HS-5 (cell line): ENCODE measurements at places on chromosomes 12 and 14.

DNA sequence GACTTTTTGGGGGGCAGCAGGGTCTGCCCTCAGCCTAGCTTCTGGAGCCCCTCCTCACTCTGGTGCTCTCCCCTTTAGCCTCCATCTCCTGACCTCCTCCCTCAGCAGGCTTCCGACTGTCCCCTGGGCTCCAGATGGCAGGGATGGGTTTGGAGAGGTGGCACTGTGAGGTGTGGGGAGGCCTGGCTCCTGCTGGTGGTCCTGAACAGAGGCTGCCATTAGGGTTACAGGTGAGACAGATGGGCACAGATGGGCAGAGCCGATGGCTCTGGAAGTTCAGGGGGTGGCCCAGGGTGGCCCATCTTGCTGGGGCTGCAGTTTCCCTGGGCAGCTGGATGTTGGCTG, 68.5 kb upstream of the BEGAIN start:
- DNase-seq, result no peak

- peak; percentile 36 for DNase-seq
These were observed 89.2 kb downstream of the CFAP54 start for GRCh38 chr12:96578526-96579125.

GRCh38 chr14:81416194-81416952, 16.2 kb upstream of the STON2 start:
- DNase-seq, result no peak

DNA sequence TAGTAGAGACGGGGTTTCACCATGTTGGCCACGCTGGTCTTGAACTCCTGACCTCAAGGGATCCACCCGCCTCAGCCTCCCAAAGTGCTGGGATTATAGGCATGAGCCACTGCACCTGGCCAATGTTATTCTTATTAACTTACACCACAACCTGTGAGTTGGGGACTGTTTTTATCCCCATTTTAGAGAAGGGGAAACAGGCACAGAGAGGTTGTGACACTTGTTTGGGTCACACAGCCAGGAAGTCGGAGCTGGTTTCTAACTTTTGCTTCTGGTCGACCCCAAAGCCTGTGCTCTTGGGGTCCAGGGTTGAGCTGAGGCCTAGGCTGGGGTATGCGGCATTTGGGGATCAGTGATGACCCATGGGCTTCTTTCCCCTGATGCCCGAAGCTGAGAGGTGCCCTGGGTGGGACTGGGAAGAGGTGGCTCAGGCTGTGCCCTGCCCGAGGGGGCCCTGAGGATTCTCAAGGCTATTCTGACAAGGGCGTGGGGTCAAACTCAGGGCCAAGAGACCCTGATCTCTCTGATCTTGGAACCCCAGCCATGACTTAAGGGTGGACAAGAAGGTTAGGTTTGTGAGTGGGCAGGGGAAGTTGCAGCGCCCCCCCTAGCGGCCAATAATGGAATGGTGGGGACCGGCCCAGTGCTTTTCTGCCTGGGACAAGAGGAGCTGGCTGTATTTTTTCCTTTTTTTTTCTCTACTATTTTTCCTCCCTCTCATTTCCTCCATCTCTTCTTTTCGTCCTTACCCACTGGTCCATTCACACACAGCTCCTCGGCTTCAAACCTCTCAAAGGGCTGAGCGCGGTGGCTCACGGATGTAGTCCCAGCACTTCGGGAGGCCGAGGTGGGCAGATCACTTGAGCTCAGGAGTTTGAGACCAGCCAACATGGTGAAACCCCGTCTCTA, 3.0 kb downstream of the SDSL start:
- DNase-seq, result no peak

- DNase-seq, result no peak
These were observed 5.6 kb downstream of the TRIM9 start for GRCh38 chr14:51089278-51089677.

GRCh38 chr14:105192866-105193731, 12.0 kb upstream of the NUDT14 start:
- no peak for DNase-seq

DNA sequence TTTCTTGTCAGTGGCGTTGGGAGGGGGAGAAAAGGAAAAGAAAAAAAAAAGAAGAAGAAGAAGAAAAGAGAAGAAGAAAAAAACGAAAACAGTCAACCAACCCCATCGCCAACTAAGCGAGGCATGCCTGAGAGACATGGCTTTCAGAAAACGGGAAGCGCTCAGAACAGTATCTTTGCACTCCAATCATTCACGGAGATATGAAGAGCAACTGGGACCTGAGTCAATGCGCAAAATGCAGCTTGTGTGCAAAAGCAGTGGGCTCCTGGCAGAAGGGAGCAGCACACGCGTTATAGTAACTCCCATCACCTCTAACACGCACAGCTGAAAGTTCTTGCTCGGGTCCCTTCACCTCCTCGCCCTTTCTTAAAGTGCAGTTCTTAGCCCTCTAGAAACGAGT, 1.9 kb downstream of the ASCL1 start:
- DNase-seq, result no peak

- no peak for DNase-seq
These were observed 567.6 kb downstream of the BCL11B start for GRCh38 chr14:98704441-98704840.

GRCh38 chr14:85545738-85546137, 15.8 kb downstream of the FLRT2 start:
- DNase-seq, result no peak

GRCh38 chr12:112401903-112402498, 7.4 kb downstream of the RPL6 start:
- DNase-seq, result no peak

GRCh38 chr12:124527861-124528561, 39.4 kb downstream of the NCOR2 start:
- no peak for DNase-seq

- DNase-seq, result no peak
These were observed 1.4 kb upstream of the PTPRO start for GRCh38 chr12:15320881-15321280.

- no peak for DNase-seq
These were observed 71.8 kb downstream of the NINJ2 start for GRCh38 chr12:591167-592023.

GRCh38 chr12:46874642-46875041, 48.8 kb upstream of the SLC38A4 start:
- DNase-seq, result no peak

DNA sequence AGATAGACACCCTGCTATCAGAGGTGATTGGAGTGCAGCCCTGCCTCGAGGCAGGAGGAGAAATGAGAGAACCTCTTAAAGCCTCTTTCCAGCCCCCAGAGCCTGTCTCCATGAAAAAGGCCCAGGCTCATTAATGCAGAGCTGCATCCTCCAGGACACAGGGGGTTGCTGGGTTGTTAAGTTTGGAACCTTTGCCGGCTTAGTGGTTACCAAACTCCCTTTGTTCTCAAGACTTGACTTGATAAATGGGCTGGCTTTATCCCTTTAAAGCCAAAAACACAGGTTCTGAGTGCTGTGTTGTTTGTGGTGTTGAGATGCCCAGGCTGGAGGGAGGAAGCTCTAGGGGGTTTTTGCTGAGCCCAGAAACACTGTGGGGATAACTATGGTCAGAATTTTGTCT, 71.0 kb downstream of the DAD1 start:
- no peak for DNase-seq

GRCh38 chr14:54396183-54396492, 669 bp upstream of the CDKN3 start:
- no peak for DNase-seq

DNA sequence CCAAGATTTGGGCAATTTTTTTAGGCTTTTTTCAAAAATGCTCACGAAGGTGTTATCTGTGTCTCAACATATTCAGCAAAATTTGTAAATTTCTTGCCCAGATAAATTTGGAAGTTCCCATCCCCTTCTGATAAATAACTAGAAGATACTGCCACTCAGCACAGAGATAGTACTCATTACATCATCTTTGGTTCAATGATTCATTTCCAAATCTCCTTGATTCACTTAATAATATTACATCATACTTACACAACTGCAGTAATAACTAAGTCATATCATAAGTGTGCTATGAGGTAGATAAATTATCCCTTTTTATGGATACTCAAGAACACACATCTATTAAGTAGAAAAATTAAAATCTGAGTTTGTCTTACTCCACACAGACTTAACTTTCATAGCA, 89.4 kb downstream of the RPAP3 start:
- DNase-seq, result peak; percentile 4

- DNase-seq, result no peak
These were observed 9.4 kb upstream of the PRKAG1 start for GRCh38 chr12:49027846-49028555.

- DNase-seq, result no peak
These were observed 29.3 kb downstream of the PRKCH start for GRCh38 chr14:61350427-61351270.

GRCh38 chr12:1812650-1813302, 7.6 kb upstream of the LRTM2 start:
- DNase-seq, result no peak

DNA sequence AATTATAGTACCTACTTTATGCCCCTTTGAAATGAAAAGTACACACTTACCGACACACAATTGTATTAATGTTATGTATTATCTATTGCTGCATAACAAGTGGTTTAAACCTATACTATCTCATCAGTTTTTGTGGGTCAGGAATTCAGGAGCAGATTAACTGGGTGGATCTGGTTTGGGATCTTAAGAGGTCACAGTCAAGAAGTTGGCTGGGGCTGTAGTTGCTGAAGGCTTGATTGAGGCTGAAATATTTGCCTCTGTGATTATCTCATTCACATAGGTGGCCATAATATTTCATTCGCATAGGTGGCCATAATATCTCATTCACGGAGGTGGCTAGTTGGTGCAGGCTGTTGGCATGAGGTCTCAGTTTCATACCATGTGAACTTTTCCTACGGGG, 5.7 kb downstream of the METTL25 start:
- DNase-seq, result no peak

- DNase-seq, result no peak
These were observed 62.5 kb downstream of the TPH2 start for GRCh38 chr12:72000969-72001648.
